ENCODE measurements at places on chromosomes 7 and 10.

DNA sequence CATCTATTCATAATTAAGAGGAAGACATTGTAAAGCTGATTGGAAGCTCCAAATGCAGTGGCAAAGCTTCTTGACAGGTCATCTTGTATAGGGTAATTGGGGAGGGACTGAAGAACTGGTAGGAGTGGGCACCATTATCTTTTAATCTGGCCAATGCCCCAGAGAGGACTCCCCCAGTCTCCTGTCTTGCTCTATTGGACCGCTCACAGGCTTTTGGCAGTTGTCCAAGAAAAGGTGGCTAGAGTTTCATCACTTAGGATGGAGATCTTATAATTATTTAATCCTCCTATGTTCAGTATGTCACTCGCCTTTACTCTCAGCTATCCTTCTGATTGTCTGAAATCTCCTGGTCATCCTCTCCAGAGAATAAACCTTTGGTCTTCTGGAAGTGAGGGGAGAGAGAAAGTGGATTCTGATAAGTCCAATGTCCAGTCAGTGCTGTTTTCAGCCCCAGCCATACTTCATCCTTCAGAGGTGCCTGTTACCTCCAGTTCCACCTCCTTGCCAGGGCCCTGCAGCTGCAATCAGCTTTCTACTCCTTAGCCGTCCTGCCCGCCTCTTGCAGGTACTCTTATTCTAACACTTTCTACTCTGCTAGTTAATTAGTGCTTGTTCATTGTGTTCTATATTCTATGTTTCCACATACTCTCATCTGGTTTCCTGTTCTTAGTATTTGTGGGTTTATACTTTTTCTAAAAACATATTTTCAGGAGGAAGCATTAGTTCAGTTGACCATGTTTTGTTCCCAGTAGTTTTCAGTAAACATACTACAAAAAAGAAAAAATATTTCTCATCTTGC, 241.6 kb downstream of the NSUN6 start:
- no peak for DNase-seq

GRCh38 chr10:131784363-131785120, 116.3 kb upstream of the PPP2R2D start:
- no peak for DNase-seq

- no peak for DNase-seq
These were observed 2.4 kb downstream of the BRI3 start for GRCh38 chr7:98283887-98284222.

DNA sequence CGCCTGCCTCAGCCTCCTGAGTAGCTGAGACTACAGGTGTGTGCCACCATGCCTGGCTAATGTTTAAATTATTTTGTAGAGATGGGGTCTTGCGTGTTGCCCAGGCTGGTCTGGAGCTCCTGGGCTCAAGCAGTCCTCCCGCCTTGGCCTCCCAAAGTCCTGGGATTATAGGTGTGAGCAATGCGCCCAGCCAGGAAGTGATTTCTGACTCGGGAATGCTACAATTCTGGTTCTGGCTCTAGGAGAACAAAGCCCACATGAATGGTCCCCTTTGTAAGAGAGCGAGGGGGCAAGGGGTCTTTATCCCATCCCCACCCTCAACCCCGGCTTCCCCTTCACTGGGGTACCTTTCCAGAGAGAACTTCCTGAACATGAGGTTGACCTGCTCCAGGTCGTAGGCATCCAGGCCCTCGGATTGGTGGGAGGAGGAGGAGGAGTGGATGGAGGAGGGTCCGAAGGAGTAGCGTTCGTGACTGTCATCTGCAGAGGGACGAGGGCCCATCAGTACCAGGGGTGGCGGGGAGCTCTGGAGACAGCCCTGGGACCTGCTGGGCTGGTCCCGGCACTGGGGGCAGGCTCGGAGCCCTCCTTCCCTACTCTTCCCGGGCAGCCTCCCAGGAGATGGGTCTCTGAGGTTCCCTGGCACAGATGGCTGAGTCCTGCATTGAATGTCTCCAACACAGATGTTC, 79.9 kb upstream of the GNA12 start:
- no peak for DNase-seq

DNA sequence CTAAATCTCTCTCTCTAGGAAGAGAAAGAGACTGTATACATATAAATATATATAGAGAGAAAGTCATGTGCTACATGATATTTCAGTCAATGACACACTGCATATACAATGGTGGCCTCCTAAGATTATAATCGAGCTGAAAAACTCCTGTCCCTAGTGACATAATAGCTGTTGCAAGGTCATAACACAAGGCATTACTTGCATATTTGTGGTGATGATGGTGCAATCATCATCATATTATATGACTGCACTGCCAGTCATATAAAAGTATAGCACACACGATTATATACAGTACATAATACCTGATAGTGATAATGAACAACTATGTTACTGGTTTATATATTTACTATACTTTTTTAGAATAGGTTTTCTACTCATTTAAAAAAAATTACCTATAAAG, 316.7 kb downstream of the FGFR2 start:
- no peak for DNase-seq

- DNase-seq: no peak
These were observed 46.0 kb downstream of the INSIG1 start for GRCh38 chr7:155343661-155344121.

- DNase-seq: no peak
These were observed 595.6 kb downstream of the GRM8 start for GRCh38 chr7:126657137-126657536.

GRCh38 chr10:75462865-75463264, 31.4 kb downstream of the LRMDA start:
- no peak for DNase-seq

Measured in stimulated activated CD8-positive, alpha-beta memory T cell treated with anti-CD3 and anti-CD28 coated beads, Interleukin-15, amount 100 ng/mL, for 24 hours (primary cell).